ENCODE measurements at places on chromosomes 3 and 15.
A peak's percentile ranks its signal among the peaks of the same experiment; 100 is the strongest.

DNA sequence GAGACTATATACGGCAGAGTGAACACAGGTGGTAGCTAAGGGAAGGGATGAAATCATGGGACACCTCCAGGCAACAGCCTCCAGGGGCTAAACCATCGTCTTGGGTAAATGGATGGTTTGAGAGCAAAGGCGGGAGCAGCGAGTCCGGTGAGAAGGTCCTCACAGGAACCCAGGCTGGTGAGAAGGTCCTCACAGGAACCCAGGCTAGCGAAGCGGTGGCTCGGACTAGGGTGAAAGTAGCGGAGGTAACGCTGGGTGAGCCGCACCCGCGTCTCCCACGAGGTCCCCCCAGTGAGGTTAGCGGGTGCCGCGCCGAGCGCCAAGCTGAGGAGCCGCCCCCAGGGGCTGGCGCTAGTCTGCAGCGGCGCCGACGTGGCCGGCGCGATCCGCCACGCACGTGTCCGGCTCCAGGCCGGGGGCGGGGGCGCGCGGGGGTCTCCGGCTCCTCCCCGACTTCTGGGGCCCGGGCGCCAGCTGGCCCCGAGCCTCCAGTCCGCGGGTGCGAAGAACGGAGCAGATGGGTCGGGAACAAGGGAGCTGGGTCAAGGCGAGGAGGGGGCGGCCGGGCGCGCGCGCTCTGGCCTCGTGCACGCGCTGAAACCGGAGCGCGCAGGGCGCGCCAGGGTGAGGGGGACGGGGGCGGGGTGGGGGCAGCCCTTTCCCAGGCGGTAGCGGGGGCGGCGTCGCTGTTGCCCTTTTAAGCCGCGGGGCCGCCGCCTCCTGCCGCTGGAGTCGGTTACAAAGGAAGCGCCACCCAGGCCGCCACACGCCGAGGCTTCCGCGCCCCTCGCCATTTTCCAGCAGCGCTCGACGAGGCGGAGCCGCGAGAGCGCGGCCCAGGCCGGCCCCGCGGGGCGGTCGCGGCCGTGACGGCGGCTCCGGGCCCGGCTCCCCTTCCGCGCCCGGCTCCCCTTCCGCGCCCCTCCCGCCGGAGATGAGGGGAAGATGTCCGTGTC is at the start of gene UBE2Q2:
Gene UBE2Q2, plus strand, starts transcription at position 726 of the 956 bp plus-strand sequence. Its CDS starts 220 bp downstream, at position 946.
- peak; percentile 84 for DNase-seq

DNA sequence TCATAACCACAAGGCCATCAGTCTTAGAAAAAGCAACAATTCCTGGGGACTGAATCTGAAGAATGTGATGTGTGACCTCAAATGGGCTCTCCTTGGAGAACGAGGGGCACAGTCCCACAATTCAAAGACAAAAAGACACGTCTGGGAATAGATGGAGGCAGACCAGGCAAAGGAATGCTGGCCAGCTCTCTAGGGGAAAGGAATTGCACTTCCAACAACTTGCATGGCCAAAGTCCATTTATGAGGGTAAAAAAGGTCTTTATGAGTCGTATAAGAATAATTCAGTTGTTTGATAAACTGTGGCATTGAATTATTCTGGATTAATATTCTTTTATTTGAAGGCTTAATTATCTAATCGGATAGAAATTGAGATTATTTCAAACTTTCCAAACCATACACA is 180.5 kb upstream of the FEZF2 start:
- DNase-seq, result no peak

GRCh38 chr15:65068403-65068788 is 605 bp upstream of the RASL12 start:
- no peak for DNase-seq

DNA sequence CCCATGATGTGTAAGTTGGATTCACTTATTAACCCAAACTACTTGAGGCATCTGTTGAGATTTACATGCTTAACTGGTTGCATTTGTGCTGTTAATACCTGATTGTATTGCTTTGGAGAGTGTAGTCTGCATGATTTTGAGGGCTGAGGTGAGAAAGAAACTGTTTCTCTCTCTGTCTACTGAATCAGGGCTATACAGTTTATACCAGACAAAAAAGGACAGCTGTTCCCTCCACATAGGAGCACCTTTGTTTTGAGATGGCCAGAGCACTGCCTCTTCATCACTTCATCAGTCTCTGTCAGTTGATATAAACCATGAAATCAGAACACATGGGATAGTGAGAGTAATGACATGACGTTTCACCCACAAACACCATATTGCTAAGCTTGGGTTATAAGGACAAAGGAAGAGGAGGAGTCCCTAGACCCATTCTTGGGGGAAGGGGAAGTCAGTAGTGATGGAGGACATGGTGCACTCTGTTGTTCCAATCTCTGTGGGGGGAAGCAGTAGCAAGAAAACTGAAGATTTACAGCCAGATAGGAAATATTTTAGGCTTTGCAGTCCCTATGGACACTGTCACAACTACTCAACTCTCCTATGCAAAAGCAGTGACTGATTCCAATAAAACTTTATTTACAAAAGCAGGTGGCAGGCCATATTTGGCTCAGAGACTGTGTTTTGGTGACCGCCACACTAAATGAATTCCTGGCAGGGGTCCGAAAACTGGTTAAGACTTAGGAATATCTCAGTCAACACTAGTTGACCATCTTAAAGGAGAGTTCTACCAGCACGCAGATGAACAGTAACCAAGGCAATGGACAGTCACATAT is 123.9 kb upstream of the NR2E3 start:
- DNase-seq, result no peak

DNA sequence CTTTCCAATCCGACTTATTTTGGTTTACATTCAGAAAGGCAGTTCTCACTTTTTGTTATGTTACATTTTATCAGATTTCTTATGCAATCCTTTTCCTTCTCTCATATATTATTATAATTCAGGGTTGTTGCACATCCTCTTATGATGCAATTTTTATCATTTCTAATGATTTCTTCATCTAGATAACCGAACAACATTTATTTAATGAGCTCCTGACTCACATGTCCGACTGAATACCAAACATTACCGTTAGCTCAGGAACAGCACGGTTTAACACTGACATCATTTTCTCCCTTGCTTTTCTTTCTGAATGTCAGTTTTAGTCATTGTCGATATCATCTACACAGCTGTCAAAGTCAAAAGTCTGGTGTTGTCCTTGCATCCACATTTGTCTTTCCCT is 199.2 kb downstream of the BCHE start:
- no peak for DNase-seq
